ENCODE measurements at places on chromosomes 11 and 22.

DNA sequence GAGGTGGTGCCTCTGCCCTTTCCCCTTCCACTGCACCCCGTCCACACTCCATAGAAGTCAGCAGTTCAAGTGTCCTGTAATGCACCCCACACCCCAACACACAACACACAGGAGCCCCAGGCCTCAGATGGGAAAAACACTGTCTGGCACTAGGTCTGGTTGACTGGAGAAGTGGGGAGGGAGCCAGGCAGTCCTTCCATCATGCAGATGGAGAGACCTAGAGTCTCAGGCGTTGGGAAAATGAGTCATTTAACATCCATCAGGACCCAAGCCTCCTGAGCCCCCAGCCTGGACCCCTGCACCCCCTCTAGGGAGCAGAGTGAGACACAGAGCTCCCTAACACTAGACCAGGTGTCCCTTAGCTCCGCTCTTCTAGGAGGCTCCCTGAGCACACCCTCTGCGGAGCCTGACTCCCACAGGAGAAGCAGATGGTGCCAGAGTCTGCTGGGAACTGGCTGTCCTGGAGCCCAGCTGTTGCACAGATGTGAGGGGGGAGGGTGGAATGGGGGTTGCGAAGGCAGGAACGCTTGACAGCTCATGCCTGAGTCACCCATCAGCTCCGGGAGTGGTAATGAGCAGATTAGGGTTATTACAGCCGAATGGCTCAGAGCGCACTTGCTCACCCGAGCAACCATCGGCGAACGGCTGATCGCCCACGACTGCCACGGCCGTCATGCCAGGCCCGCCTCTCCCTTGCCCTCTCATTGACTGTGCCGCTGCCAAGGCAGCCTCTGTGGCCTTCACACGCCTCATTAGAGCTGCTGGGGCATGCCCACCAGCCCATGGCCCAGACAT lies 22.1 kb upstream of the SYT7 start:
- DNase-seq: no peak

DNA sequence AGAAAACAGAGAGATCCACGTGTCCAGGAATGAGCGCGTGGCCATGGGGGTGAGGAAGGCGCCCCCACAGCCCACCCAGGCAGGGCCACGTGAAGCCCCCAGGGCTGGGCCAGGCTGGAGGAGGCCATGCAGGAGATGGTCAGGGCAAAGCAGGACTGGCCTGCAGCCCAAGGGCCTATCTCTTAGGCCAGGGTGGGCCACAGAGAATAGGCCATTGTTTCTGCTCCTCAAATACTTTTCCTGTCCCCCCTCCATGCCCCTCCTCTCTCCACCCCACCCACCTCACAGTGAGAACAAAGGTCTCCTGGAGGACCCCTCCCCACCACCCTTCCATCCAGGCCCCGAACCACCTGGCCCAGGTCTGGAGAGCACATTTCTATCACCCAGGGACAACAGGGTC lies 8.3 kb upstream of the CDC42EP1 start:
- no peak for DNase-seq

DNA sequence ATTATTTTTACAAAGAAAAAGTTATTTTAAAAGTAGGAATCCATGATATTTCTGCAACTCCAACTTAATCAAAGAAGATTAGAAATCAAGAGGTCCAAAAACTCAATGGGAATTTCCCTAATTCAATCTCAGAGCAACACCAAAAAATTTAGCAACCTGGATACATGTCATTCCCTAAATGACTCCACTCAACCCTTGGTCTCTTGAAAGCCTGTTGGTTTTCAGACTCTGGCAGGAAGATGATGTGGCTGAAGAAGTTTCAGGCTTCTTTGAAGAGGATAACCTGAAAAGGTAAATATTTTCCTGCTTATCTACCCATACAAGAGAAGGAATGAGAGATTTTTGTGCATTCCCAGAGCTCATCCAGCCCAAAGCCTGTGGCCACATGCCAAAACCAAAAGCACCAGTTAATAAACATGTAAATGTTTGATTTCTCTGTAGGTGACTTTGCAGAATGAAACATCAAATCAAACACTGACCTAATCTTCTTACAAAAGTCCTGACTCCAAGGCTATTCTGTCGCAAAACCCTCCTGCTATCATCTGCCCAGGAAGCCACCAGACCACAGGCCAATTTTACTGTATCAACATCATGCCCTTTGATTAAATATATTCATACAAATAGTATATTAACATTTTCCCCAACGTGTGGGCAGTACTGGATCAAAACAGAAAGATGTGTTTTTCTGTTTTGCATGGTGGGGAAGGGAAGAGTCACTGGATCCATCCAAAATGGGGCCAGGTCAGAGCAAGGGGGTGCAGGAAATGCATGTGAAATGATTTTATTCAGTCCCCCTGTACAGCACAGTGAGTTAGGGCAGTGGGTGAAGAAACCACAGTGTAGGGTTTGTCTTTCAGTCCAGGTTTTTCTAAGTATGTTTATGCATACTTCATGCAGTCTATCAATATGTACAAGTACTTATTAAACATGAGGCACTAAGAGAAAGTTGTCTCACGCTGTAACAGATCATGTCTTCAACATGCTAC lies 38.8 kb downstream of the SMCO4 start:
- no peak for DNase-seq

- DNase-seq: no peak
These were observed 11.8 kb downstream of the KCTD14 start for GRCh38 chr11:78011301-78011700.

Measured in T-cell (primary cell).